ENCODE measurements at places on chromosomes 12 and 14. TPM values are rescaled to one million over a fixed set of nuclear protein-coding genes. Genes with fewer than 3 reads are reported as not detected.

GRCh38 chr12:3119756-3120601 lies 42.8 kb downstream of the TSPAN9 start:
- DNase-seq, result peak; percentile 75

DNA sequence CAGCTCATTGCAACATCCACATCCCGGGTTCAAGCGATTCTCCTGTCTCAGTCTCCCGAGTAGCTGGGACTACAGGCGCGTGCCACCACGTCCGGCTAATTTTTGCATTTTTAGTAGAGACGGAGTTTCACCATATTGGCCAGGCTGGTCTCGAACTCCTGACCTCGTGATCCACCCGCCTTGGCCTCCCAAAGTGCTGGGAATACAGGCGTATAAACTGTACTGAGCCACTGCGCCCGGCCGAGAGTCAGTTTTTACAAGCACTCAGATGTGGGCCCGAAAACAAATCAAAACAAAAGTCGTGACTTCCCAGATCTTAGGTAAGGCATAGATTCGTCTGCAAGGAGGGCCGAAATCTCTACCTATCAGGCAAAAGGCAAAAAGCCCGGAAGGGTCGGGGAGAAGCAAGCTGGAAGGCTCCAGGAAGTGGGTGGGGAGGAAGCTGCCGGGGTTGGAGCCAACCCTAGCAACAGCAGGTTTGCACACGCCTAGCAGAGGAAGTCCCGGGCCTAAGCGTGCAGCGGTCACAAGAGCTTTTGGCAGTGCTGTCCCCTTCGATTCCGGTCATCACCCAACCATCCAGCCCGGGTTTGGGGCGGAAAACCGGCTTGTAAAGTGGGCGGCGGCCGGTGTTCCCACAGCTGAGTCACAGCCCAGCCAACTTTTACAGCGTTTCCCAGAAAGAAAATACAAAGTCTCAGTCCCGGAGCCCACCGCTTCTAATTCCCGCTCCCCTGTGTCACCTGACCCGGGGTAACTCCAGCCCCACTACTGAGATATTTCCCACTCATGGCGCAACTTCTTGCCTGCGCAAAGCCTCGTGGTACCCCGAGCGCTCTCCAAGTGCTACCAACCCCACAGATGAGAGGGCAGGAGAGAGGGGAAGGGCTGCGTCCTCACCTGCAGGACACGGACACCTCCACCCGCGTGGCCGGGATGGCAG lies 583 bp downstream of the CPNE8 start:
- peak; percentile 93 for DNase-seq

GRCh38 chr12:84046859-84047258 lies 865.7 kb downstream of the SLC6A15 start:
- DNase-seq, result no peak

- DNase-seq, result no peak
Measured at GRCh38 chr12:57006809-57007475, 596 bp upstream of the ZBTB39 start.

DNA sequence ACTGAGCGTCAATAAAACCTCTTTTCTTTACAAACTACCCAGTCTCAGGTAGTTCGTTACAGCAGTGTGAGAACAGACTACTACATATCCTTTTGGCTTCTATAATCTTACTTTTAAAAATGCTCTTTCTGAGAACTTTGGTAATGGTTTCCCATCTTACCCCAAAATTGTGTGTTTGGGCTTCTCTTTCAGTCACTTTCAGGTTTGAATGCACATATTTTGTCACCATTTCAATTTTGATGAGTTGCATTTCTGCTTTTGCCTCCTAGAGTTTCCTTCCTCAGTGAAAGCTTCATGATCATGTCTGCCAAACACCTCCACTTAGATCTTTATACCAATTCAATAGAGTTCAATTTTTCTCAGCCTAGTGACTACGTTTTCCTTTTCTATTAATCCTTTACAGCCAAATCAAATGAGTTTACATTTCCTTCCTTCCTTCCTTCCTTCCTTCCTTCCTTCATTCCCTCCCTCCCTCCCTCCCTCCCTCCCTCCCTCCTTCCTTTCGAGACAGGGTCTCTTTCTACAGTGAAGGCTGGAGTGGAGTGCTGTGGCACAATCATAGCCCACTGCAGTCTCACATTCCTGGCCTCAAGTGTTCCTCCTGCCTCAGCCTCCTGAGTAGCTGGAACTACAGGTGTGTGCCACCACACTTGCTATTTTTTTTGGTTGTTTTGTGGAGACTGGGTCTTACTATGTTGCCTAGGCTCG lies 124.9 kb downstream of the BCAT1 start:
- no peak for DNase-seq

DNA sequence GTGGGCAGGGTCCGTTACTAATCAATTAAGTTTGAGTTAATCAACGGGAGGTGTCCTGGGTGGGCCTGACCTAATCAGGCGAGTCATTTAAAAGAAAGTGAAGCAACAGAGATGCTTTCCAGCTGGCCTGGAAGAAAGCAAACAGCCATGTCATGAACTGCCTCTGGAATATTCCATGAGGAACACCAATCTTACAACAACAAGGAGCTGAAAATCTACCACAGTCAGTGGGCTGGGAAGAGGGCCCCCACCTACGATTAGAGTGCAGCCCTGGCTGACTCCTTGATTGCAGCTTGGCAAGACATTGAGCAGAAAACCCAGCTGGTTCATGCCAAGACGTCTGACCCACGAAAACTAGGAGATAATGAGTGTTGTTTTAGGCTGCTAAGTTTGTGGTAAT lies 56.2 kb downstream of the SSPN start:
- peak; percentile 83 for DNase-seq

DNA sequence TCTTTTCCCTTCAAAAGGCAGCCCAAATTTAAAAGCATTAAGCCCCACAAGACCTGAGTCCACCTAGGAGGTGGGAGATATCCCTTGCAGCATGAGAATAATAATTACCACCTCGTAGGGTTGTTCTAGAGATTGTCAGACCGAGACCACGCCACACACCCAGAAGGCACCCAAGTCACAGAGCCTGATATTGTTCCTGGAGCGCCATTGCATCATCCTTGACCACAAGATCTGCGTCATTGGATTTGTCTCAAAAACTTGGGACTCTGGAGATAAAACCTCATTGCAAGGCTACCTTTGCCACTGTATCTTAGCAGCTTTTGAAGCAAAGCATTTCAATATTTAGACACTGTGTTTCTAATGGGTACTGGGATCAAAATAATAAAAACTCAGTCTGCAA lies 29.4 kb upstream of the PPP2R5C start:
- DNase-seq, result no peak

DNA sequence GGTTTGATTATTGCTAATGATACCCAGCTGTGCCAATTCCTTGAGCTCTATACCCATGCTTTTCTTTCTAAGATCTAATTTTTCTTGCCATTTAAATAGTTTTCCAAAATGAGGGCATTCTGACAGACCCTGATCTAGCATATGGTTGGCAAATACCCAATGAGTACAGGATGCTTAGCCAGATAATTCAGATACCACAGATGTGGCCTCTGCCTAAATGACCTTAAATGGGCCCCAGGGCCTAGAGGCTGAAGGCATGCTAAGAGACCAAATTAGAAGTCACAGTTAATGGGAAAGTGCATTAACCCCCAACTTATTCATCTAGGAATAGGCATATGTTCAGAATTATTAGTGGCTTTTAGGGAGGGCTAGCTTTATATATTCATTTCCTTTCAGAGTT lies 122.3 kb upstream of the CNOT2 start:
- no peak for DNase-seq

- DNase-seq, result no peak
Measured at GRCh38 chr12:116474331-116474730, 84.8 kb upstream of the MAP1LC3B2 start.

- no peak for DNase-seq
Measured at GRCh38 chr12:90253136-90253535, 544.5 kb upstream of the ATP2B1 start.

DNA sequence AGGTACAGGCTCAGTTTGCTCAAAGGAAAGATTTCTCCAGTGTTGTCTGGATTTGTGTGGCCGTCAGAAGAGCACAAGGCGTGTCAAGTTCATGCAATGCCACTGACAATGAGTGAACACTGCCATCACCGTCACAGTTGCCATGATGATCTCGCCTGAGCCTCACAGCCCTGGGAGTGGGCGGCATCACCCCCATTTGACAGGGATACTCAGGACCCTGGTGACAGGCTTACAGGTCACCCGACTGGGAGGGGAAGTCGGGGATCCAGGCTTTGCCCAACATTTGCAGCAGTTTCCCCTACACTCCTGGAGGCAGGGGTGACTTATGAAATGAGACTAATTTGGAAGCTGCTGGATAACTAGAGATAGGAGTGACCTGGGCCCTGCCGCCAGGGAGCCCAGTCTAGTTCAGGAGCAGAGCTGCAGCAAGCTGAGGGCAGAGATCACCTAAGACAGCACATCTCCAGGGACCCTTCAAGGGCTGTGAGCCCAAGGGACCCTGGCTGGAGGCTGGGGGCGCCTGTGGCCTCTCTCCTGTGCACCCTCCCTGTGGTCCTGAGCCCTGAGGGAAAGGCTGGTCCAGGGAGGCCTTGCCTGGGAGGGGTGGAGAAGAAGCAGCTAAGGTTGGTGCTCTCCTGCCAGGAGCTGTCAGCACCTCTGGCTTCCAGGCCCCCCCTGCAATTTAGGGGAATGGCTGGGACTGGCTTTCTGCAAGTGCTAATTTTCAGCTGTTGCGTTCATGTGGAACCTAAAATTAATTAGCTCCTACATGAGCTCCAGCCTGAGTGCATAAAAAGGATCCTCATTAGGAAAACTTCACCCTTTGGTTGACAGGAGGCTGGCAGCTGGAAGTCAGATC lies 32.4 kb upstream of the BEGAIN start:
- no peak for DNase-seq

GRCh38 chr12:19675361-19675760 lies 236.1 kb downstream of the AEBP2 start:
- no peak for DNase-seq

DNA sequence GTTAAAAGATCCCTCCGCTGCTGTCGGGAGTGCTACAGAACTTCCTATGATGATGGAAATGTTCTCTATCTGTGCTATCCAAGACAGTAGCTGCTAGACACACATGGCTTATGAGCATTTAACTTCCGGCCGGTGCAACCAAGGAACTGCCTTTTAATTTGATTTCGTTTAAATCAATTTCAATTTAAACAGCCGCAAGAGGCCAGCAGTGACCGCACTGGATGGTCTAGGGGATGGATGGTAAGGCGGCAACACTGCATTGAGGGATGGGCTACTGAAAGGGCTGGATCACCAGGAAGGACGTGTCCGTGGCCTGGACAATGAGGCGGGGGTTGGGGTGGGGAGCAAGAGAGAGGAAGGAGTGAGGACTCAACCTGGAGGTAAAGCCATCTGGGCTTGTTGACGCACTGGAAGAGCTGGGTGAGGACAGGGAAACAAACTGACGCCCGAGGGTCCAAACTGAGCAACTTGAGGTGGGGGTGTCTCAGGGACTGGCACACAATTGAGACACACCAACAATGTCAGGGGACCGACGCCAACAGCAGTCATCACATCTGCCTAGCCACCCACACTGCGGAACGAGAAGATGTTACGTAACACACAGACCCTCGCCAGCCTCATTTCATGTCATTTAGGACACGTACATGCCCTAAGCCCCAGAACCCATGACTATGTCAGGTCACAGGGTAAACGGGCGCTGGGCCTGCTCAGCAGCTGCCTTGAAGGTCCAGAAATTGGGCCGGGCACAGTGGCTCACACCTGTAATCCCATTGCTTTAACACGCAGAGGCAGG lies 57.6 kb downstream of the SCARB1 start:
- DNase-seq, result no peak

DNA sequence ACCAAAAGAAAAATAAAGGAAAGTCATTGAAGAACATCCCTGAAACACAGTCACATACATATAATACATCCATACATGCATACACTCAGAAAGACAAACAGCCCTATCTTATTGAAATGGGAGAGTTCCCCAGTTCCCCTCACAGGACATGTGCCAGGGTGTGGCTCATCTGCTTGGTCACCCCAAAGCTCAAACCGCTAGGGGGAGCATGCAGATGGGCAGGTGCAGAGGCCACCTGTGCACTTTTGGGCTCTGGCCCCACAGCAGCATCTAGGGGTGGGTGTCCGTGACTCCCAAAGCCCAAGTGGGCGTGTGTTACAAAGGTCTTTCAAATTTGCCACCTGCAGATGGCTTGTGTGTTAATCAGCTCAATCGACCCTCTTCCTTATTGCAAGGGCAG lies 75.2 kb downstream of the CMAS start:
- no peak for DNase-seq

DNA sequence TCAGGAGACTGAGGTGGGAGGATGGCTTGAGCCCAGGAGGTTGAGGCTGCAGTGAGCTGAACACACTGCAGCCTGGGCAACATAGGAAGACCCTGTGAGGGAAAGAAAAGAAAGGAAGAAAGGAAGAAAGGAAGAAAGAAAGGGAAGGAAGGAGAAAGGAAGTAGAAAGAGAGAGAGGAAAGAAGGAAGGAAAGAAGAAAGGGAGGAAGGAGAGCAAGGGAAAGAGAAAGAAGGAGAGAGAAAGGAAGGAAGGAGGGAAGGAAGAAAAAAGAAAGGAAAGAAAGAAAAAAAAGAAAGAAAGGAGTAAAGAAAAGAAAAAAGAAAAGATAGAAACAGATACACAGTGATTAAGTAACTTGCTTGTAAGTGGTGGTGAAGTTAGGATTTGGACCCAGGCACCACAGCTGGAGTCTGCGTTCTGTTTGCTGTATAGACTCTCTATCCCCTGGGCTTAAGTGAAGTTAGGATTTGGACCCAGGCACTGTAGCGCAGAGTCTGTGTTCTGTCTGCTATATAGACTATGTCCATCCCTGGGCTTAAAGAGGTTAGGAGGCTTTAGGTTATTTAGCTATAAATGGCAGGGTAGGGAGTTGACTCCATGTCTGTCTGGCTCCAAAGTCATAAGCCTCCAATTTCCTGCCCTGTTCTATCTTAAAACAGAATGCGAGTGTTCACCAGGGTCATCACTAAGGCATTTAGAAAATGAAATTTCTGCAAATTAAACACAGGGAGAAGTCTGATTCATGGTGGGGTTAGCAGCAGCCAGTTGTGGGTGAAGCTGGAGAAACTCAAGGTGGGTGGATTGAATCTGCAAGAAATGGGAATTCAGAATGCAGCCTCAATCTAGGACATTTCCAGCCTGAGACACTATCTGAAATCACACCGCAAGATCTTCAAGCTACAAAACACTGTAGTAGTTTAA lies 13.3 kb upstream of the C12orf75 start:
- no peak for DNase-seq

- DNase-seq, result no peak
Measured at GRCh38 chr14:92542766-92543554, 29.4 kb downstream of the RIN3 start.

GRCh38 chr12:28824849-28825248 lies 324.2 kb upstream of the FAR2 start:
- DNase-seq, result no peak

Gene C12orf54
- not detected for total RNA-seq

Gene RHOJ
- 19.5 TPM for total RNA-seq

Gene ADAMTS20
- total RNA-seq, result not detected

Gene LRRC10
- total RNA-seq, result 12.0 TPM

Data from left cardiac atrium (tissue), 4 donors.